Smooth muscle cell of the umbilical artery (primary cell): ENCODE measurements at places on chromosomes 3 and 15. TPM values are rescaled to one million over a fixed set of nuclear protein-coding genes. Genes with fewer than 3 reads are reported as not detected.

ROPN1 gene
- not detected in 2 replicates for total RNA-seq

RGMA gene
- total RNA-seq = 0.32 TPM in 1 of 2 replicates, not detected in the other

ATP13A3 gene
- 813 and 968 TPM in 2 replicates for total RNA-seq

DET1 gene
- total RNA-seq = 5.9 and 6.0 TPM in 2 replicates

TM4SF4 gene
- not detected in 2 replicates for total RNA-seq

GOLGA6A gene
- not detected in 2 replicates for total RNA-seq

NR1I2 gene
- total RNA-seq = 0.14 TPM in 1 of 2 replicates, not detected in the other

BSN gene
- under 0.01 and 0.14 TPM in 2 replicates for total RNA-seq

MASP1 gene
- 8.5 and 25.5 TPM in 2 replicates for total RNA-seq

TMEM44 gene
- total RNA-seq = 17.2 and 27.5 TPM in 2 replicates

GOLGA8T gene
- not detected in 2 replicates for total RNA-seq

PIGZ gene
- total RNA-seq = 2.7 and 3.0 TPM in 2 replicates

WDR76 gene
- total RNA-seq = 3.0 and 11.5 TPM in 2 replicates

CHRNA5 gene
- 0.59 and 1.4 TPM in 2 replicates for total RNA-seq

CKMT1B gene
- total RNA-seq = not detected in 2 replicates

ZCWPW2 gene
- 0.74 and 1.2 TPM in 2 replicates for total RNA-seq

TRPM1 gene
- total RNA-seq = not detected in 2 replicates

PRR20G gene
- total RNA-seq = not detected in 2 replicates

FGD5 gene
- 0.23 and 0.59 TPM in 2 replicates for total RNA-seq

ANKUB1 gene
- total RNA-seq = not detected in 2 replicates

TMEM40 gene
- total RNA-seq = not detected in 2 replicates

CHRFAM7A gene
- under 0.01 TPM in 1 of 2 replicates, not detected in the other for total RNA-seq

A4GNT gene
- not detected in 2 replicates for total RNA-seq

NOX5 gene
- 0.30 and 0.65 TPM in 2 replicates for total RNA-seq

TLR9 gene
- total RNA-seq = under 0.01 TPM in 1 of 2 replicates, not detected in the other

CAMP gene
- not detected in 2 replicates for total RNA-seq

GOLGA8Q gene
- total RNA-seq = 1.8 and 3.5 TPM in 2 replicates

FOXL2 gene
- under 0.01 TPM in 1 of 2 replicates, not detected in the other for total RNA-seq

ERC2 gene
- under 0.01 and 0.42 TPM in 2 replicates for total RNA-seq

NPRL2 gene
- total RNA-seq = 17.2 and 25.8 TPM in 2 replicates

IL17RD gene
- 3.0 and 13.6 TPM in 2 replicates for total RNA-seq

KLHL40 gene
- not detected in 2 replicates for total RNA-seq

RBMS3 gene
- 46.0 and 75.6 TPM in 2 replicates for total RNA-seq

MAGEL2 gene
- total RNA-seq = 2.1 and 3.4 TPM in 2 replicates

DNAH12 gene
- total RNA-seq = 0.37 and 0.59 TPM in 2 replicates

SLC24A5 gene
- total RNA-seq = not detected in 2 replicates

SPATA12 gene
- not detected in 2 replicates for total RNA-seq

RARRES1 gene
- total RNA-seq = 10.9 and 43.9 TPM in 2 replicates
